ENCODE measurements at places on chromosomes 7 and 10.

DNA sequence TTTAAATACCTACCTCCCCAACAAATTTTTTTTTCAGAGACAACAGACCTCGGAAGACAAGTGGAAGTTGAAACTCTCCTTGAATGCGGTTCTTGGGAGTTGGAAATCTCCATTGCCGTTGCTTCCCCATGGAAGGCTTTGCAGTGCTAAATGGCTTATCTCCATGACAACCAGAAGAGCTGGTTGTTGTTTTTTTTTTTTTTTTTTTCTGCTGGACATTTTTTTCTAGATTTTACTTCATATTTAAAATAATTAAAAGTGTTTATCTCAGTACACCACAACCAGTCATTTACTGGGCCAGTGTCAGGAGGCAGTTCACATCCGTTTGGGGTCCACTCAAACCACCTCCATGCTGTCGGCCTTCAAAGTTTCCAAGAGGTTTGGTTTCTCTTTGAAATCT, 348.5 kb upstream of the PRKCQ start:
- no peak for DNase-seq

DNA sequence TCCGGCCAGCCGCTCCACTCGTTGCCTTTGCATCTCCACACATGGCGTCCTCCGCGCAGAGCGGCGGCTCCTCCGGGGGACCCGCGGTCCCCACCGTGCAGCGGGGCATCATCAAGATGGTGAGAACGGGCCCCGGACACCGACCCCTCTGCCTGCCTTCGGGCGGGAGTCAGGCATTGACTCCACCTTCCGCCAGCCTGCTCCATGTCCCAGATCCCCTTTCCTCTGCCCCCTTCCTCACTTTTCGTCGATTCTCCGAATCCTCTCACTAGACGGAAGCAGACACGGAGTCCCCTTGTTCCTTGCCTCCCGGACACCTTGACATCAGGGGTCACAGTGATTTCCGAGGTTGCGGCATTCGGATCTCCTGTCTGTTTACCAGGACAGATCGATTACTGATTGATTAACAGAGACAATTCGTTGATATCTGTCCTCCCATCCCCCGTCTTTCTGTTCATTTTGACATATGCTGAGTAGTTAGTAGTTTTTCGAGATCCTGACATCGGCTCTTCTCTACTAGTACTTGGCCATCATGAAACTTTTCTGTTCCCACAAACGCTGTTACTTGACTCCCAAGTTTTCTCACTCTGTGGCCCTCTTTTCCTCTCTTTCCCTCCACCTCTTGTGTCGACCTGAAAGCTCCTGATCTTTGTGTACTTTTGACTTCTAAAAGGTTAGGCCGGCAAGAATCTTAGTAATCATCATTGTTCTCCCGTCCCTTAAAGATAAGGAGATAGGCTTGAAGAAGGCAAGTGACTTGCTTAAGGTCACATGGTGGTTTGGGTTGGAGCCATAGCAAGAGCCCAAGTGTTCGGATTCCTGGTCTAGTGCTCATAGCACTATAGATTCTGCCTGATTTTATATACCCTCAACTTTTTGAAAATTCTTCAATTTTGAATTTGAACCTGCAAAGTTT, 597 bp downstream of the SND1 start:
- no peak for DNase-seq

- DNase-seq, result no peak
Measured at GRCh38 chr7:124071843-124072242, 39.0 kb upstream of the TMEM229A start.

DNA sequence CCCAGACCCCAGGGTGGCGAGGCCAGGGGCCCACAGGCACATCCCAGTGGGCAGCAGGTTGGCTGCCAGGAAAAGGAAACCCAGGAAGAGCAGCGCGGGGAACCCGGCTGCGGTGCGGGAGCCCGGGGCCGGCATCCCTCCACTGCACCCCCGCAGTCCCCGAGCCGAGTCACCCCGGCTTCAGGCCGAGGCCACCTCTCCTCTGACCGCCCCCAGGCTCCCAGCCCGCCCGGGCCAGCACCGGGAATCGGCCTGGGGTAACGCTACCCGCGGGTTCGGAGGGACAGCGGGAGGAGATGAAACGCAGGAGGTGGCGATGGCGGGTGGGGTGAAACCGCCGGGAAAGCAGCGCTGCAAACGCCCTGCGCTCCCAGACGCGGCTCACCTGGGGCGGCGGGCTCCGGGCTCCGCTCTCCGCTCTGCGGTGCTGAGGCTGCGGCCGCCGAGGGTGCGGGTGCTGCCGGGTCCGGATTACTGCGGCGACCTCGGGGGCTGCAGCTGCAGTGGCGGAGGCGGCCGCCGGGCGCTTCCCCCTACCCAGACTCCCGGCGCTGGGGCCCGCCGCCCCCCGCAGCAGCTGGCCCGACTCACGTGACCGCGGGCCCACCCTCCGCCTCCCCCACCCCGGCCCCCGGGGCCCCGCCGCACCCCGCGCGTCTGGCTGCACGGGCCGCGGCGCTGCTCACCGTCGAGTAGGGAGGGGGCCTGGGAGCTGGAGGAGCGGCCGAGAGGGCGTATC, at the start of gene SCRN1:
Gene SCRN1, minus strand, starts transcription at position 545 of the 739 bp plus-strand sequence. CDS start 20,734 bp downstream, outside the sequence.
- peak; percentile 55 for DNase-seq

DNA sequence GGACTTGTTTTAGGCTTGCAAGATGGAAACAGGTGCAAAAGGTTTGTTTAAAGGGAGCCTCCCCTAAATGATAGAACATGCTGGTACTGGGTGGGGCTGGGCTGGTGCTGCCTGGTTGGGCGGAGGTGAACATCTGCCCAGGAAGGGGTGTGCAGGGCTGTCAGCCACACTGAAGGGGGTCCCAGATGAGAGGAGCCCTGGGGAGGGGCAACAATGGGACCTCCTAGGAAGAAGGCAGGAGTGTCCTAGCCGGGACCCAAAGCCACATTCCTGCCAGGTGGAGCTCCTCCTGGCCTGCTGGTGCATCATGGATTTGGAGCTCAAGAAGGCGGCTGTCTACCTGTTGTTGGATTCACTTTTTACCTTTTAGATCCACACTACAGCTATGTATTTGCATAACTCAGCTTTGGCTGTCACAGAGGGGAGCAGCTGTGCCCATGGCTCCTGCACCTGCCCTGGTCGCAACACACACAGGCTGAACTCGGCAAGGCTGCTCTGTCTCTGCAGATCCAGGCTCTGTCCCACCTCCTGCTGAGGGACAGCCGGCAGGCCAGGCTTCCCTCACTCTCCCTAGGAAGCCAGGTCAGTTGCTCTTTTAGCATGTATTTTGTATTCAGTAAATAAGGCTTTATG, 59.9 kb downstream of the ADARB2 start:
- peak; percentile 36 for DNase-seq
